ENCODE measurements at places on chromosomes 7 and 10. TPM values are rescaled to one million over a fixed set of nuclear protein-coding genes. Genes with fewer than 3 reads are reported as not detected.

DNA sequence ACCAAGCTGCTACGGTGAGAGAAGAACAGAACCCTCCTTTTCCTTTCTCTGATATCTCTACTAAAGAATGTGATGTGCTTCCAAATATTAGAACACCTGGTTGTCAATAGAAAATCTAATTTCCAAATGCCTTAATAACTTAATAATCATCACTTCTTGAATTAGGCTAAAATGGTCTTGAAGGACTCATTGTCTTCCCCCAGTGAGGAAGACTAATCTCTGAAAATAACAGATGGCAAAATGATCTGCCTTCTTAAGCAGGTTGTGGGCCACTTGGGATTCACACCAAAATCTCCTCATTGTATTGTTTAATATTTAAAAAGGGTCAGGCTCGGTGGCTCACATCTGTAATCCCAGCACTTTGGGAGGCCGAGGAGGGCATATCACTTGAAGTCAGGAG lies 805.9 kb upstream of the AUTS2 start:
- no peak for DNase-seq

Gene IQUB
- total RNA-seq: 0.97 TPM

Gene BLNK
- 4.1 TPM for total RNA-seq

- DNase-seq: no peak
Measured at GRCh38 chr7:19957664-19958063, 184.2 kb upstream of the TMEM196 start.

Gene UTF1
- total RNA-seq: not detected

Measured in posterior vena cava (tissue), 2 donors.